Cortex of kidney (tissue), 1 donor: ENCODE measurements at places on chromosomes 2 and 18.

- DNase-seq: no peak
Measured at GRCh38 chr18:46727177-46727576, 29.7 kb downstream of the ST8SIA5 start.

DNA sequence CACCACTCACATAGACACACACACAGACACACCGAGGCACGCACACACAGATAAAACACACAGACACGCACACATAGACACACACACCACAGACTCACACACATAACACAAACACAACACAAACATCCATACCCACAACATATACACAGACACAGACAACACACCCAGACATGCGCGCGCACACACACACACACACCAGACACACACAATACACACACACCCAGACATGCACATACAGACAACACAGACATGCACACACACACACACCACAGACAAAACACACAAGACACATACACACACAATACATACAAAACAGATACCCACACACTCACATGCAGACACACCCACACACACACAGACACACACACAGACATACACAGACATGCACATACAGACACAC, 95.4 kb upstream of the SMAD7 start:
- DNase-seq: no peak

GRCh38 chr2:39020383-39020782, 100.5 kb downstream of the SOS1 start:
- DNase-seq: no peak

- DNase-seq: no peak
Measured at GRCh38 chr18:5639131-5639530, 95.3 kb upstream of the EPB41L3 start.

- DNase-seq: no peak
Measured at GRCh38 chr2:49616800-49617199, 462.5 kb upstream of the FSHR start.

- DNase-seq: no peak
Measured at GRCh38 chr2:195300631-195301030, 356.4 kb upstream of the SLC39A10 start.

GRCh38 chr18:40738321-40738880, 1216.6 kb upstream of the PIK3C3 start:
- DNase-seq: no peak

- no peak for DNase-seq
Measured at GRCh38 chr2:185108588-185108987, 510.3 kb downstream of the ZNF804A start.

- no peak for DNase-seq
Measured at GRCh38 chr2:44929735-44930273, 11.7 kb upstream of the SIX3 start.

DNA sequence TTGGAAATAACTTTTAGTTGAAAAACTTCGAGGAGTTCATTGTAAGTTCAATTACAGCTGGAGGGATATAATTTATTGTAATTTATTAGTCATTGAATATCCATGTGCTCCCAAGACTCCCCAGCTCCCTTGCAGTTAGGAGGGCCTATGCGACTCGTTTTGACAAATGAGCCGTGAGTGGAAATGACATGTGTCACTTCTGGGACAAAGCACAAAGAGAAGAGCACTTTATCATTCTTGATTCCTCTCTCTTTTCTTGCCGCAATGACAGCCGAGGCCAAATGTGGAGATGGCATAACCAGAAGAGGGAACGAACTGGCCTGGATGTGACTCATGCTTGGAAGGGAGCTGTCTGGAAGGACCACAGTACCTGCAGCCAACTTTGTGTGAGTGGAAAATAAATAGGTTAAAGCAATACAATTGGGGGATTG, 44.2 kb upstream of the ITSN2 start:
- DNase-seq: no peak

DNA sequence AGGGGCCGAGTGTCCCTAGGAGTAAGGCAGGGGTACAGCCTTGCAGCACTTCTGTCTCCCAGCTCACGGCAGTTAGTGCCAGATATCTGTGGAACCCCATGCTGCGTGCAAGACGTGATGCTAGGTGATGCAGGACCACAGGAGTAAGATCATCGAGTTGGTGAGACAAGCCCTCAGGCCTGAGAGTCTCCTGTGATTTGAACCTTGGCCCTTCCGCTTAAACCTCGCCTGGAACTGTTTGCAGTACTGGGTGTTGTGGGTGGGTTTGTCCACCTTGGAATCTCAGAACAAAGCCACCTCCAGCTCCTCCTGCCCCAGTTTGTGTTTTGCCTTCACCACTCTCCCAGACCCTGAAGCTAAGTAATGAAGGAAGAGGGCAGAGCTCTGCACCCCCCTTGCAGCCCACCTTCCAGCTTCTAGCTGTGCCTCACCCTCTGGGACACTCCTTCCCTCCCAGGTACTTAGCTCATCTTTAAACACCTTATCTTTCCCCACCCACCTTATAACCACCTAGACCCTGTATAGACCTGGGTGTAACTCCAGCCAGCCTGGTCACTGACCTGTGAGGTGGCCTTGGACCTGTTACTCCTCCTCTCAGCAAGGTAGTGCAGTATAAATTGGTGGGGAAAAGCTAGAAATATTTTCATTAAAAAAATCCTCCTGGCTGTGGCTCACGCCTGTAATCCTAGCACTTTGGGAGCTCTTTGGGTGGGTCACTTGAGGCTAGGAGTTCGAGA, 6.6 kb downstream of the CNNM4 start:
- no peak for DNase-seq

DNA sequence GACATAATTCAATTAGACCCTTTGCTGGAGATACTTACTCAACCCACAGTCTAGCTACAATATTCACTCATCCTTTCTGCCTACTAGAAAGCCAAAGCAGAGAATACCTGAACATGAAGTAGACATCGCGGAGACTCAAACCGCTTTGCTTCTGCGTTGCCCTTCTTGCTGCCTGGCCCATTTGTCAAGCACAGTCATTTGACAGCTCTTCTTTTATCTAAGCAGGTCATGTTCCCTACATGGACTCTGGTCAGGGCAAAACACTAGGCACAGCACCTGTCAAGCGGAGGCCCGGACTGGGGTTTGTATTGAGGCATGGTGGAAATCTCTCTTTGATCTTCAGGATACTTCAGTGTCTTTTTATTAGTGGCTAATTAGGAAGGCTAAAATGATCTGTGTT, 89.7 kb downstream of the FARSB start:
- no peak for DNase-seq

GRCh38 chr18:37445368-37445767, 120.2 kb downstream of the CELF4 start:
- no peak for DNase-seq

DNA sequence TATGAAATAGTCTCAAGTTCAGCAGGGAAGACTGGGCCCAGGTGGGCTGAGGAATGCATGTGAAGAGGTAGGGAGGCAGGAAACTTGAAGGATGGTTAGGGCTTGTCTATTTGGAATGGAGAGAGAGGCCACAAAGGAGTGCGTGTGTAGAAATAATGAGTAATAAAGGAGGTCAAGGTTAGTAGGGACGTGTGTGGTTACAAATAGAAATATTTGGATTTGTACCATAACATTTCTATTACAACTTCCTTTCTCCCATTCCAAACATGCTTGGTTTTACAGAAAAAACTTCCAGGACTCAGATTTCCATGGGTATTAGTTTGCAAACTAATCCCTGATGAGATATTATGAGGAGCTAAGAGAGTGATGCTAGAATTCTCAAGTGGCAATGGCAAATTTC, 280.6 kb downstream of the NCKAP5 start:
- DNase-seq: no peak

GRCh38 chr2:227460833-227461232, 11.1 kb upstream of the AGFG1 start:
- DNase-seq: no peak

DNA sequence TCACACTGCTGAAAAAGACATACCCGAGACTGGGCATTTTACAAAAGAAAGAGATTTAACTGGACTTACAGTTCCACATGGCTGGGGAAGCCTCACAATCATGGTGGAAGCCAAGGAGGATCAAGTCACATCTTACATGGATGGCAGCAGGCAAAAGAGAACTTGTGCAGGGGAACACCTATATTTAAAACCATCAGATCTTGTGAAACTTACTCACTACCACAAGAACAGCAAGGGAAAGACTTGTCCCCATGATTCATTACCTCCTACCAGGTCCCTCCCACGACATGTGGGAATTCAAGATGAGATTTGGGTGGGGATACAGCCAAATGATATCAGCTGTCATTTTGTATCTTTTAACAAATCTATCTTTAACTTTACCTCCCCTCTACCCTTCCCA, 251.1 kb upstream of the RASGRP3 start:
- no peak for DNase-seq

DNA sequence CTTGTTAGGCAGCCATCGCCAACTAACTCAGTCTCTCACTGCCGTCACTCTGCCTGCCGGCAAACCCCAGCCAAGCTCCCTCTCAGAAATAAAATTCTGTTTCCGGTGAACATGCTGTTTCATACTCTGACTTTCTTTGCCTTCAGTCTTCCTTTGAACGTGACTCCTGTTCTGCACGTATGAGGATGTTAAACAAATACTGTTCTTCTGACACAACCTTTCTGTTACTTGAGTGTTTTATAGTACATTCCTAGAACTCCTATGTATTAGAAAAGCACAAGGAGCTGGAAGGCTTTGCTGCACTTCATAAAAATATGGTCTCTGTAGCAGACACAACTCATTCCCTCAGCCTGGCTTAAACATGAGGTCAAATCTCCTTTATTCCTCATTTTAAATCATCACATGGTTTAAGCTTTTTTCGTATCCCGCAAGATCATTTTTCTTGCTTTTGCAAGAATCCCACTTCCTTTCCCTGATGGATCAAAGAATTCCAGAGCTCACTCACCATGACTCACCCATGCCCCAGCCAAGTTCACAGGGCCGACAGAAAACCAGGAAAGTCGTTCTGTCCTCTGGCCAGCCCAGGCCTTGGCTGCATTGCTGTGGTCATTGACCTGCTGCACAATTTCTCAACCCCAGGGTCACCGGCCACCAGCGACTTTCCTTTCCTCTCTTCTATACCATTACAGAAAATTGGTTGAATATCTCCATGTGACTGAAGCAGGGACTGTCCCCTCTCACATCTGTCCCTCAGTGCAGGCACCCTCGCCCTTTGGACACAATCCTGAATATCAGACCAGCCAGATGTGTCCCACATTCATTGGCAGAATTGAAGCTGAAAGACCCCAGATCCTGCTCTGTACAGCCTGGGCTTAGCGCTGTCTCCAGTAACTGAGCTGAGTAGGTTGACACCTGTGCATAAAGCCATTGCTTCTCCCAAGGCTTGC, 183.1 kb upstream of the ARL4C start:
- no peak for DNase-seq

GRCh38 chr18:2878656-2879330, 32.0 kb downstream of the EMILIN2 start:
- DNase-seq: no peak

GRCh38 chr2:64348386-64349130, 105.4 kb upstream of the LGALSL start:
- DNase-seq: no peak

- no peak for DNase-seq
Measured at GRCh38 chr2:61354543-61355197, 116.2 kb downstream of the USP34 start.

DNA sequence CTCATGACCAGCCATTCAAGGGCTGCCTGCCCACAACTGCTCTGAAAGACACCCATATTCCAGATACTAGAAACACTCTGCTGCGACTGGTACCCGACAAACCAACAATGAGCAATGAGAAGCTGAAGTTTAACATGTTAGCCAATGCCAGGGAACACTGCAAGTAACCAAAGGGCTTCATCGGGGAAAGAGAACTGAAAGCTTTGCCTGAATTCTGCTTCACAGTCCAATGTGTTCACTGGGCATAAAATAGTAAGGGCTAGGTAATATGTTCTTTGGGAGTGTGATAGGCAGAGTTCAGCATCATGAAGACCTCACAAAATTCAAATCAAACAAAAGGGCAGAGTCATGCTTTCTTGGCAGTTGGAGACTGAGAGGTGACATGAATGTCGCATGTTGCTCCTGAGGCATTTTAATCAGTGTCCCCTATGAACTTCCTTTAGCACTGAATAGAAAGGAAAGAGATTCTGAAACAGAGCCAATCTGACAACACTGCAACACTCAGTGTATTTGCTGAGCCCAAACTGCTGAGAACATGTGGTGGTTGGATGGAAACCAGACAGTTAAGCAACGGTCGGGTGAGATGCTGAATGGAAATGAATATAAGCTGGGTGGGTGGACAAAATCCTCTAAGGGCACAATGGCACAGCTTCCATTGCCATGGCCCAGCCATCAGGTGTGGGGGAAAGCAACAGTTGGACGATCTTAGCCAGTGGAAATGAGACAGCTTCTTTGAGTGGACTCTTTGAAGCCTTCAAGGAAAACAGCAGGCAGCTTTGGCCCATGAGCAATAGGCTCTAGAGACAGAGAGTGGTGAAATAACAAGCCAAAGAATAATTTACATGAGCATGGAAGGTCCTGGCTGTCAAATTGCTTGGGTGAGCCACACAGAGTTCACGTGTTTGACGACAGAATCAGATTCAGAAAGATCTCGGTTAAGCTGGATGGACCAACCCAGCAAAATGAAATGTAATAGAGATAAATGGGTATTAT, 277.5 kb downstream of the AFF3 start:
- DNase-seq: no peak

GRCh38 chr18:70423120-70423519, 134.3 kb downstream of the SOCS6 start:
- no peak for DNase-seq

- no peak for DNase-seq
Measured at GRCh38 chr18:80171054-80171872, 62.2 kb downstream of the ADNP2 start.

DNA sequence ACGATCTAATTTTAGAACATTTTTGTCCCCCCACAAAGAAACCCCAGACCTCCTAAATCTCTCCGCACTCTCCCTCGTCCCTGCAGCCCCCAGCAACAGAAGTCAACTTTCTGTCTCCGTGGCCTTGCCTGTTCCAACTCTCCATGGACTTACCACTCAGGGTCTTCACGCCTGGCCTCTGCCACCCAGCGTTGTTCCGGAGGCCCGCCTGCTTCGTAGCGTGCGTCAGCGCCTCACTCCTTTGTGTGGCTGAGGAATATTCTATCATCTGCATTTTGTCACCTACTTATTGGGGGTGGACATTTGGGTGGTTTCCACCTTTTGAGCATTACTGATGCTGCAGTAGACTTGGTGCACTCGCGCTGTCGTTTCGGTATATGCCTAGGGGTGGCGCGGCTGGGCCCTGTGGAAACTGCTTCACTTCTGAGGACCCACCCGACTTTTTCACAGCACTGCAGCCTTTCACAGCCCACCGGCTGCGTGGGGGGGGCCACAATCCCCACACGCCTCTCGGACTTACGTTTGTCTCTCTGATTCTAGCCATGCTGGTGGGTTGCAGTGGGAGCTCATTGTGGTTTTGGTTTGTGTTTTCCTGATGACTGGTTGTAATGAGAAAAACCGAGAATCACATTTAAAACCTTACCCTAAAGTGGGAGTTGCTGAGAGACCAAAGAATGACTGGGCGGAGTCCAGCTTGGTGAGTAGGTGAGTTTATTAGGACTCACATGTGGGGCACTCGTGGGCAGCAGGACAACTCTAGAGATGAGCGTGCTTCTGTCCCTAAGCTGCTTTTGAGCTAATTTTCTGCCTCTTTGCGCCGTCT, 1.4 kb upstream of the HSBP1L1 start:
- DNase-seq: no peak

GRCh38 chr2:56743807-56744206, 560.0 kb downstream of the CCDC85A start:
- DNase-seq: no peak

- no peak for DNase-seq
Measured at GRCh38 chr2:199019898-199020507, 437.7 kb downstream of the SATB2 start.
